Ammon's horn (tissue), 1 donor: ENCODE measurements at places on chromosomes 16 and 17.

DNA sequence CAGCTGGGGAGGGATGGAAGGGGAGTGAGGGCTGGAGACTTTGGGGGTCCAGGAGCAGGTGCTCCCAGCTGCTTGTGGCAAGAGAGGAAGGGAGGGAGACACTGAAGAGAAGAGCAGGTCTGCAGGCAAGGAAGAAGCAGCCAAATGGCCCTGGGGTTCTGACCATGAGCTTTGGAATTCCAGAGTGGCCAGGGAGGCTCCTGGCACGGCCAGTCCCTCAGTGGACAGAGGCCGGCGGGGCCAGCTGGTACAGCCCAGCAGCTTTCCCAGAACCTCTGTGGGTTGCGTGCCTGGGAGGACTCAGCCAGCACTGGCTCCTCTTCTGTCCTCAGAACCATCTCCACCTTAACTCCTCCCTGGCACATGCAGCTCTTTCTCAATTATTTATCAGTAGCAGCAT lies 233.0 kb downstream of the MSI2 start:
- no peak for DNase-seq

- DNase-seq = no peak
Observed at GRCh38 chr17:46158323-46159296, 34.6 kb downstream of the KANSL1 start.

- peak; percentile 75 for DNase-seq
Observed at GRCh38 chr17:17739388-17740066, 58.3 kb downstream of the RAI1 start.

DNA sequence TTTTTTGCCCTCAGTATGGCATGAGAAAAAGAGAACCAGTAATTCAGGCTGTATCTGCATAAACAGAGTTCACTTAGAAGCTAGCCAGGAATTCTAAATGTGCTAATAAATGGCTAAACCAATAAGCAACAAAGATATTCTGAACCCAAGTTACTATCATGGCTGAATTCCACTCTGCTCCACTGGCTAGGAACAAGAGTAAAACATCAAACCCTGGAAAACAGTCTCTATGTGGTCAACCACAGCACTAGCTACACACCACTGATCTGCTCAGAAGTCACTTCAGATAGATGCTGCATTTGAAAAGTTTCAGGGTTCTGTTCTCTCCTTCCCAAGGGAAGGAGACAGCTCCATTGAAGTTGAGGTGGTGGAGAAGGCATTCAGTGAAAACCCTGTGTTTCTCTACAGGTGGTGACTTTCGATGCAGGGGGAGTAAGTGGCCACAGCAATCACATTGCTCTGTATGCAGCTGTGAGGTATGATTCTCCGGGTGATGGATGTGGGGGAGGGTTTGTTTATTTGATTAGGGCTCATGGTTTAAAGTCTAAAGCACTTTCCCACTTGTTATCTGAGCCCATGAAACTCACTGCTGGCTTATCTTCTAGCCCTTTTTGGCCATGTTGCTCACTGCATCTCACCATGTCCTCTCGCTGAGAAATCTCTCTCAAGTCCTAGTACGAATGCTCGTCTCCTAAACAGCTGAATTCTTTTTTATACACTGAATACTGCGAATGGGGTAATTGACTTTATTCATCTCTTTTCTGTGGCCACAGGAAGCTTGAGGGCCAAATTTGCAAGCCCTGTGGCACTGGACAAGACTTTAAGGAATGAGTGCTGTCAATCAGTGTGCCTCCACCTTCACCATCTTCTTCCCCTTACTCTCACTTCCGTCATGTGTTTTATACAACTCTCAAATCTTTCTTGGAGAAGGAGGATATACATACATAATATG lies 39.9 kb downstream of the CENPV start:
- DNase-seq = no peak

- no peak for DNase-seq
Observed at GRCh38 chr17:11855306-11855705, 142.0 kb downstream of the ZNF18 start.

- no peak for DNase-seq
Observed at GRCh38 chr16:53559270-53559951, 56.4 kb upstream of the AKTIP start.

DNA sequence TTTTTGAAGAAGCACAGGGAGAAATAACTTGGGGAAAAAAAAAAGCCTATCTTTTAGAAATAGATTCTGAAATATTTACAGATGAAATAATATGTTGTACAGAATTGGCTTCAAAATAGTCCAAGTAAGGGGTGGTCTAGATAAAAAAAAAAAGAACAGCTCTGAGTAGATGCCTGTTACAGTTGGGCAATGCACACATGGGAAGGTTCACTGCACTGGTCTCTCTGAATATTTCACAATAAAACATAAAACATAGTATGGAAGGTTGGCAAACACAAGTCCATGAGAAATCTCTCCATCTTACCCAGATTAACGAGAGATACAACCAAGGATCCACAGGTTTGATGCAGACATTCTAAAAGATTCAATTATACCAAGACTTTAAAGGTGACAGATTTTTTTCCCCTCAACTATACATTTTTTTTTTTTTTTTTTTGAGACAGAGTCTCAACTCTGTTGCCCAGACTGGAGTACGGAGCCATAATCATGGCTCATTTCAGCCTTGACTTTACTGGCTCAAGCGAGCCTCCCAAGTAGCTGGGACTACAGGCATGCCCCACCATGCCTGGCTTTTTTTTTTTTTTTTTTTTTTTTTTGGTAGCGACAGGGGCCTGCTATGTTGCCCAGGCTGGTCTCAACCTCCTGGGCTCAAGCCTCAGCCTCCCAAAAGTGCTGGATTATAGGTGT lies 58.0 kb downstream of the KANSL1 start:
- no peak for DNase-seq

- no peak for DNase-seq
Observed at GRCh38 chr17:35038453-35038852, 25.1 kb downstream of the RFFL start.

- no peak for DNase-seq
Observed at GRCh38 chr16:73545290-73545689, 497.4 kb upstream of the ZFHX3 start.

- no peak for DNase-seq
Observed at GRCh38 chr17:67773246-67773645, 52.1 kb upstream of the BPTF start.

DNA sequence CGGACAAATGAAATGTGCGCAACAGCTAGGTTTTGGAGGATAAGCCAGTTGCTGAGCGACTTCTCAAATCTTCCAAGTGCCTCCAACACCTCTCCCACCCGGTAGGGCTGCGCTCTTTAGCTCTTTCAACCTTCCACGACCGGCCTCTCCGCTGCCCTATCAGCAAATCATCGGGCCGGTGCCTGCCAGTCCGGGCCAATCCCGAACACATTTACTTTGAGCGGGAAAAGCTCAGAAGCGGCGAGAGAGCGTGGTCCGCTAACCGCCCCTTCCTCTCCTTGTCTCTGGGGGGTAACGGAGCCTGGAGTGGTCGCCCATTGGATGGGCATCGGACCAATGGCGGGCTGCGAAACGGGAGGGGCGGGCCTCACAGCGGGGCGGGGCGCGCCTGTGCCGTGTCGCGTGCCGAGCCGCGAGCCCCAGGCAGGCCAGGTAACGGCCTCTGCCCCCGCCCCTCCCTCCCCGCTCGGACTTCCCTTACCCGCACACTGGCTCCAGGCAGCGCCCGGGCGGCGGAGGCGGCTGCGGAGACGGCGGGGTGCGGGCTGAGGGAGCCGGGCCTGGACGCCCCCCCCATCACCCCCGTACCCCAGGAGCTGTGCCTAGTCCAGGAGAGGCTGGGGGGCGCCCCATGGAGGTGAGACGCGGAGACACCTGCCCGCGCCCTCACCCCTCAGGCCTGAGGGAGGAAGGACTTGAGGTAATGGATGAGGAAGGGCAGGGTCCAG lies at the start of gene MEIOC:
TSS of gene MEIOC (plus strand) at position 486 of the 728 bp plus-strand sequence. CDS start at position 632, 146 bp downstream.
- no peak for DNase-seq

GRCh38 chr16:66894948-66895688 lies 14.8 kb downstream of the PDP2 start:
- DNase-seq = peak; percentile 93

GRCh38 chr16:87945351-87946042 lies 5.7 kb upstream of the BANP start:
- DNase-seq = peak; percentile 93

- no peak for DNase-seq
Observed at GRCh38 chr16:88652762-88653063, 1.9 kb upstream of the CYBA start.

- no peak for DNase-seq
Observed at GRCh38 chr16:85902366-85903155, 3.6 kb downstream of the IRF8 start.

GRCh38 chr17:784143-784542 lies 2.0 kb downstream of the MRM3 start:
- no peak for DNase-seq

- no peak for DNase-seq
Observed at GRCh38 chr17:78962345-78962983, 17.3 kb downstream of the LGALS3BP start.

- DNase-seq = no peak
Observed at GRCh38 chr16:11233727-11234376, 22.2 kb downstream of the SOCS1 start.

GRCh38 chr17:9023392-9024218 lies 2.3 kb downstream of the NTN1 start:
- DNase-seq = no peak

- DNase-seq = no peak
Observed at GRCh38 chr17:5509482-5509881, 23.1 kb downstream of the MIS12 start.

GRCh38 chr17:65131946-65132345 lies 5.2 kb upstream of the RGS9 start:
- no peak for DNase-seq

- no peak for DNase-seq
Observed at GRCh38 chr17:19614900-19615299, 33.7 kb upstream of the ALDH3A2 start.

DNA sequence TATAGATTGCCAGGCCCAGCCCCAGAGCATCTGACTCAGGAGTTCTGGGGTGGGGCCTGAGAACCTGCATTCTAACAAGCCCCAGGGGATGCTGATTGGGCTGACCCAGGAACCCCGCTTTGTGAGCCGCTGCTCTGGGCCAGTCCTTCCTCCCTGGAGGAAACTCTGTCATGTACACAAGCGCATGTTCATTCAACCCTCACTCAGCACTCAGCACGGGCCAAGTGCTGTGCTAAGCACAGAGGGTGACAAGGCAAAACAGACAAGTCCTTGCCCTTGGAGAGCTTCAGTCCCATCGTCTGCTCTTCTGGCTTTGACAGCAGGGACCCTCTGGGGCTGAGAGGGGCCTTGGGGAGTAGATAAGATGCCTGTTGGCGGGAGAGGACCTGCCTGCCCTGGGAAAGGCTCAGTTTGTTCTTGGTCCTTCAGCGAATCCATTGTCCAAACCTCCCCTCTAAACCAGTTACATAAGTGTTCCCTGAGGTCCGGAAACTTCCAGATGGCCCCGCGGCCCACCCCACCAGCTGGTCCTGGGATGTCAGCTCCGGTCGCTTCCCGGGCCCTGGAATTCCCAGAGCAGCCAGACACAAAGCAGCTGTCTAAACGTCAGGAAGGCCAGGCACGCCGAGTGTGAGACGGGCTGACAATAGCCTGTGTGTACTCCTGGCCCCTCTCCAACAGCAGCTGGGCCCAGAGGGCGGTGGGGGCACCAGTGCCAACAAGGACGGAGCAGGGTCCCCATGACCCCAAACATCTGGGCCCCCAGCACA lies 88.8 kb downstream of the ZDHHC7 start:
- peak; percentile 82 for DNase-seq

DNA sequence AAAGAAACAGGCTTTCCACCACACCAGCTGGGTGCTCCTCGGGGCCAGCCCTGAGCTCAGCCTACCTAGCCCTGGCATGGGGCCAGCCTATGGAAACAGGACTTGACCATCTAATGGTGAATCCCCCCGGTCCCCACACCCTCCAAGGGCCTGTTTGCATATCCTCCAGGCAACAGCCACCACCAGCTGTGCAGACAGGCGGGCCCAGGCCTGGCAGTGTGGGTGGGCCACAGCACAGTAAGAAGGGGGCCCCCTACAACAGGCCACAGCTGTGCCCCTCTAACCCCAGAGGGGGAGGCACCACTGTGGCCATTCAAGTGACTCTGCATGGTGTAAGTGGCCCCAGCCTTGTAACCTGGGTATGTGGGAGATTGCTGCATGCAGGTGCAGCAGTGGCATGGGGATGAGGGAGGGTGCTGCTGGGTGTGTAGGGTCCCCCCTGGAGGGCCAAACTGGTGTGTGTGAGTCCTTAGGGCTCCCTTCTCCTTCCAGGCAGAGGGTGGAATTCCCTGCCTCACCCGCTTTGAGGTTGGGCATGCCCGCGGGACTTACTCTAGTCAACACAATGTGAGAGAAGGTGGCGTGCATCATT lies 148.2 kb downstream of the C16orf78 start:
- no peak for DNase-seq

DNA sequence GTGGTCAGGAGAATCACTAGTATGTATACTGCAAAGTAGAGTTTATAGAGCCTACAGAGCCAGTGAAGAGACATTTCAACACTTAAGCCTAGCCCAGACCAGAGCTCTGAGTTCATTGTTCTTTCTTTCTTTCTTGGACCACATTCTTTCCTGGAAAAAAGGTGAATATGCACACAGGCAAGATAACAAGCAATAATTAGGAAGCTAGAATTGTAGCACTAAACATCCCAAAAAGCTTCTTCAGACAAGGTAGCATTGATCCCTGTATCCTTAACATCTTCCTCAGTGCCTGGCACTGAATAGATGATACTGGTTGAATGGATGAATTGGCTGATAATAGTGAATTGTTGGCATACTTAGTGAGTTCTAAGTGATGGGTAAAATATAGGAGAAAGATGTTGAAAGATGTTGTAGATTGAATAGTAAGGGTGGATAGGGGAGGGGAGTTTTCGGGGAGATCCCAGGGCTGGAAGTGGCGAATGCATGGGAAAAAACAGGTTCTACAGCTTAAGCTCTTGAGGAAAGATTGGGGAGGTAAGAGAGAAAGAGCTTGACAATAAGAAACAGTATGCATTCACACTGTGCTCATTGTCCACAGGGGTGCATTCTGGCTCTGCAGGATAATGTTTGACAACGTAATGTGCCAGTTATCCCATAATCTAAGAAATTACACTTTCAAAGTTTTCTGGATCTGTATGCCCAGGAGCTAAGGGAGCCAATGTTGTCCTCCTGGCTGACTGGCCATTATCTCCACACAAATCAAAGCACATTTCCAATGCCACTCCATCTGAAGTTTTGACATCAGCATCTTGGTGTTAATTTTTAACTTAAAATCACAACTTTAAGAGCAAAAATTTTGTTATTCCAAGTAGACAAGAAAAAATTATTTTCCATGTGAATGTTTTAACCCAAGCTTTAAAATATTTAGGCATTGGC lies 35.6 kb downstream of the TUBD1 start:
- no peak for DNase-seq

DNA sequence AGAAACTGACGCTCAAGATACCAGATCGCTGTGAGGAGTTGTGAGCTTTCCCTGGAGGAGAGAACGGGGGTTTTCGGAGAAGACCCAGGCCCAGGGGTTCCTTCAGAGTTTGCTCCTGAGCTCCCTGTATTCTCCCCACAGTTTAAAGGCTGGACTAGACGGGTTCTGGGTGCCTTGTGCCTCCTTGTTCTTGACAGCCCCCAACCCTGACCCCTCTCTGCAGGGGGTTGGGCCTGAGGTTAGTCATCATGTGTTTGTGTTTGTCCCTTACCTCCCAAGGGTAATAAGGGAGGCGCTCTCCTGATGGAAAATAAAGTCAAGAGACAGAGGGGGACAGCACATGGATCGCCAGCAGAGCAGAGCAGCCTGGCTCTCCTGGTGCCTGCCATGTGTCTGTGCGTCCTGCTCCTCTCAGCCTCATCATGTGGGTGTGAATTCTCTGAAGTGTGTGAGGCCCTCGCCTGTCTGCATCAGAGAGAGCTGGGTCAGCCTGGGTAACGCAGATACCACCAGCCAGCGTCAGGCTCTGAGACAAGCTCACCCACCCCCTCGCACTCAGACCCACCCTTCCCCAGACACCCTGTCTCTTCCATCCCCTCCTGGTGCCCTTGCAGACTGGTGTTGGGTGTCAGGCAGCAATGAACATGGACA lies 8.7 kb downstream of the HEXIM2 start:
- peak; percentile 25 for DNase-seq
